NCI-H1436 treated with DMSO at 0.1 percent for 48 hours (cell line): ENCODE measurements at places on chromosomes 4 and X.
A peak's percentile ranks its signal among the peaks of the same experiment; 100 is the strongest.

DNA sequence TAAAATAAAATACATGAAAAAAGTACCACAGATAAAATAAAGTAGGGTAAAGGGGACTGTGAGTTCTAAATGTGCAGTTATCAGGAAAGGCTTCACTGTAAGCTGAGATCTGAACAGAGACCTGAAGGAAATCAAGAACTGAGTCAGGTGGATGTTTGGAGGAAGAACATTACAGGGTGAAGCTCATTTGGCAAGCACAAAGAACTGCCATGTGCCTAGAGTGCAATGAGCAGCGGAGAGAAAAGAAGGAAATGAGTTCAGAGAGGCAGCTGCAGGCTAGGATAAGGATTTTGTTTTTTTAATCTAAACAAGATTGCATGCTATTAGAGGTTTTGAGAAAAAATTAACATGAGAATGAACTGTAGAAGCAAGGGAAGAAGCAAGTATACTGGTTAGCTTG, 373.1 kb downstream of the STPG2 start:
- no peak for DNase-seq

- no peak for DNase-seq
These were observed 22.2 kb downstream of the C4orf50 start for GRCh38 chr4:5995901-5996623.

DNA sequence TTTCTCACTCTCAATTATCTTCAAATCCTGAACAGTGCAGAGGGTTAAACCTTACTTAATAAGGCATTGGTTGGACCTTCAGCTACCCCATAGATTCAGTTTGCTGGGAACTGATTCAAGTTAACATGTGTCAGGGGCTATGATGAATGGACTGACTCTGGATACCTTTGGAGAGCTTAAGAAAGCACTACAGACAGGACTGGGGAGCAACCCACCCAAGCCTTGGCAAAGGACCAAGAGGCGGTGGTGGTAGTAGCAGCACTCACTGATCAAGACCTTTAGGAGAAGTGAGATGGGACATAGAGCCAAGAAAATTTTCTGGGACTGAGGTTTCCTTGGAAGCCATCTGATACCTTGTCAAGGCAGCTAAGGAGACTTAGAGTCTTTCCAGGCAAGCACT, 43.0 kb upstream of the TAPT1 start:
- no peak for DNase-seq

DNA sequence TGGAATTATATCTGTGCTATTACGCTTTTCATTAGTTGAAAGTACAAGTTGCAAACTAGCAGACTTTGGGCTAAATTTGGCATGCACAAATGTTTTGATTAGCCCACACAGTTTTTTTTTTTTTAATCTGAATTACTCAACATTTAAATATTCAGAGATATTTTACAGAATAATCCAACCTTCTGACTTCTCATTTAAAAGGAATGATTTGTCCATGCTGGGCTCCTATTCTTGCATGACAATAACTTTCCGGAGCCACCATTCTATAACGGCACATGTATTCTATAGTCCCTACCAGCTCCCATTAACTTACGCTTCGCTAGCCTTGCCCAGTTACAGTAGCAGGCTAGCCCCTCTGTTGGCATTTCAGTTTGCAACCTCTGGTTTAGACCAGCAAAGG, 219.3 kb upstream of the FTHL17 start:
- DNase-seq = no peak

- DNase-seq = no peak
These were observed 165.3 kb downstream of the PJA1 start for GRCh38 chrX:68999931-69000330.

GRCh38 chrX:21723084-21723483, 34.8 kb downstream of the SMPX start:
- DNase-seq = no peak

DNA sequence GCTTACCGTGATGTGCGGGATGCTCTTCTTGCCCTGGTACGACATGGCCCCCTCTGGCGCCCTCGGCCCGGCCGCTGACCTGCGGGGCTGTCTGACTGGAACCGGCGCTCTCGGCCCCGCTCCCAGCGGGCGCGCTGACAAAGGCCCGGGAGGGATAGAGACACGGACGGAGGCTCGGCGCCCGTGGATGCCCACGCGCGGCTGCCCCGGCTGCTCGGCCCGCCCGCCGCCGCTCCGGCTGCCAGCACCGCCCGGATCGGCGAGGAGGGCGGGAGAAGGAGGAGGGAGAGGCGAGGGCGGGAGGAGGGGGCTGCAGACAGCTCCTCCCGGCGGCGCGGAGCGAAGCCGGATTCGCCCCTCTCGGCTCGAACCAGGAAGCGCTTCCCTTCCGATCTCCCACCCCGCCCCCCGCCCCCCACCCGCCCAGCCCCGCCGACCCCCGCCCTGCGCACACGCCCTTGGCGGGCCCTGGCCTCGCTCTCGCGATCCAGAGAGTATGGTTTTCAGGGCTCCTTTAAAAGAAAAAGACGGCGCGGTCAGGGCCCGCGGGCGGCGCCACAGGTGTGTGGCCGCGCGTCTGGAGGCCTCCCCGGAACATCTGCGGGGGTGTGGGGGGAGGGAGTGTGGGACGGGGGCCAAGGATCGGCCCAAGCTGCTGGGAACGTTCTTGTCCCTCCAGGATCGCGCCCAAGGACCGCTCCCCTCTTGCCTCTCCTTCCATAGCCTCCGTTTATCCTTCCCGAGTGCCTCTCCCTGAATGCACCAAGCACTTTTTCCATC, 4.5 kb downstream of the CRMP1 start:
- DNase-seq = no peak

- no peak for DNase-seq
These were observed 60.6 kb upstream of the FAT4 start for GRCh38 chr4:125254106-125254505.

- DNase-seq = no peak
These were observed 330.9 kb downstream of the BCOR start for GRCh38 chrX:39766855-39767254.

DNA sequence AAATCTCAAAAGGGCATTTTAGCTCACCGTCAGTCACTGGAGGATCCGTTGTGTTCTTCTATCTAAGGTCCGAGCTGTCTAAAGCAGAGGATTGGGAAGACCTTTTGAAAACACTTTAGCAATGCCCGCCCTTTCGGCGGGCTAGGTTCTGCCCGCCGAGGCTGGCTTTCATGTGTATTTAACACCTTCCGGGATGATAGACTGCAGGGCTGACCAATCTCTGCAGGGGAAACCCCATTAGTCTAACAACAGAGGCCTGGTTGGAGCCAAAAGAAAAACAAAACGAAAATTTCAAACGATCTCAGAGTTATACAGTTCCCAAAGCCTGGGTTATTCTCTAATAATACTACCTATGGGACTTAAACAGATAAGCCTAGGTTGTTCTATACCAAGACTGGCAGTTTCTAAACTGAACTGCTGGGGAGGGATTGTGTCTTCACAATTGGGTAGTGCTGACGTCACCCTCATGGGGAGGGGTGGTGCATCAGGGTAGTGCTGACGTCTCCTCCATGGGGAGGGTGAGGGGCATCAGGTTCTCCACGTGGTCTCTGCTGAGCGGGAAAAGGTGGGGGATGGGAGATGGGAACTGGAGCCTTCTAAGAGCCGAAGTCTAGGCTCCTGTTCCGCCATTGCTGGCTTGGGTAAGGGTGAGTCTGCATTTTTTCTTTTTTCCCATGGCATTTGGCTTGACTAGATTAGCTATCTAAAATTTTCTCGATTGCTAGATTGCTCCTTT, 14.8 kb upstream of the CUL4B start:
- no peak for DNase-seq

DNA sequence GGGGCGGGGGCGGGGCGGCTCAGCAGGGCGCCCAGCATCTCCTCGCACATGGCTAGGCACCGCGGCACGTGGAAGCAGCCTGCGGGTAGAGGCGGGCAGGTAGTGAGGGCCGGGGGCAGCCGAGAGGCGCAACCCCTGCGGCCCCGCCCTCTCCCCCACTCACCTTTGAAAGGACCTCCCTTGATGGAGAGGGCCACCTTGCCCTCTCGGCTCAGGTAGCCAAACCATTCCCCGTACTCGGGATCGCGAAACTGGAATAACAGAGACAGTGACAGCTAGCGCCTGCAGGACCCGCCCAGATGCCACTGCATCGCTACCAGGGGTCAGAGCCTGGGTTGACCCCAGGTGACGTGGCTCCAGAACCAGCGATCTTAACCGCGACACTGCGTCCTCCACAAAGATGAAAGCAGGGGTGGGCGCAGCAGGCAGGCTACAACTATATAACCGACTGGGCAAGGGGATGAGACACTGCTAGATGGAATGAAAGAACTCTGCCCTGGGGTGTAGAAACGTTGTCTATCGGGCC, 552 bp upstream of the NAA10 start:
- no peak for DNase-seq

DNA sequence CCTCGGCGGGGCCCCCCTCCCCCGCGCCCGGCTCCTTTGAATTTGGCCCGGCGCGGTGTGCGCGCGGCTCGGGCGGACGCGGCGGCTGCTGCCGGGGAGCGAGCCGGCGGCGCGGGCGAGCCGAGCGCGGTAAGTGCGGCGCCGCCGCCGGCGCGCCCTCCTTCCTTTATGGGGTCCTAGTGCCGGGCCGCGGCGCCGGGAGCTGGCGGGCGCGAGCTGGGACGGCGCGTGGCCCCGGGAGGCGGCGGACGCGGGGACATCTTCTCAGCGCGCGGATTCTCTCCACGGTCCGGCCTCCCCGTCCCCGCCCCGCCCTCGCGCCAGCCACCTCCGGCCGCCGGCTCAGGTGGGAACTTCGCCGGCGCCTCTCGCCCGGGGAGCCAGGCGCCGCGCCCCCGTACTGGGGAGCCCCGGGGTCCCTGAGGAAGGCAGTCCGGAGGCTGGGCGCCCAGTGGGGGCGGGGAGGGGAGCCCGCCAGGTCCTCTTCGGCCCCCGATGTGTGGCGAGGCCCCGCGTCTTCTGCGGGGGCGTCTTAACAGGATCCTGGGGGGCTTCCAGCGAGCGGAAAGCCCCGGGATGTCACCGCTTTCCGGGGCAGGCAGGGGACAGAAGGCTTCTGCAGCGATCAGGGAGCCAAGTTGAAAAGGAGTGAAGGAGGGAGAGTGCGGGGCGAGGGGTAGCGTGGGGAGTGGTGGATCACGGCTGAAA, 98.4 kb upstream of the TENM3 start:
- DNase-seq = no peak

- DNase-seq = no peak
These were observed 573.8 kb downstream of the KCNIP4 start for GRCh38 chr4:21374641-21375368.

GRCh38 chrX:111652719-111653118, 28.3 kb upstream of the ALG13 start:
- peak; percentile 3 for DNase-seq

GRCh38 chr4:181307824-181308223, 935.4 kb upstream of the TENM3 start:
- DNase-seq = no peak

DNA sequence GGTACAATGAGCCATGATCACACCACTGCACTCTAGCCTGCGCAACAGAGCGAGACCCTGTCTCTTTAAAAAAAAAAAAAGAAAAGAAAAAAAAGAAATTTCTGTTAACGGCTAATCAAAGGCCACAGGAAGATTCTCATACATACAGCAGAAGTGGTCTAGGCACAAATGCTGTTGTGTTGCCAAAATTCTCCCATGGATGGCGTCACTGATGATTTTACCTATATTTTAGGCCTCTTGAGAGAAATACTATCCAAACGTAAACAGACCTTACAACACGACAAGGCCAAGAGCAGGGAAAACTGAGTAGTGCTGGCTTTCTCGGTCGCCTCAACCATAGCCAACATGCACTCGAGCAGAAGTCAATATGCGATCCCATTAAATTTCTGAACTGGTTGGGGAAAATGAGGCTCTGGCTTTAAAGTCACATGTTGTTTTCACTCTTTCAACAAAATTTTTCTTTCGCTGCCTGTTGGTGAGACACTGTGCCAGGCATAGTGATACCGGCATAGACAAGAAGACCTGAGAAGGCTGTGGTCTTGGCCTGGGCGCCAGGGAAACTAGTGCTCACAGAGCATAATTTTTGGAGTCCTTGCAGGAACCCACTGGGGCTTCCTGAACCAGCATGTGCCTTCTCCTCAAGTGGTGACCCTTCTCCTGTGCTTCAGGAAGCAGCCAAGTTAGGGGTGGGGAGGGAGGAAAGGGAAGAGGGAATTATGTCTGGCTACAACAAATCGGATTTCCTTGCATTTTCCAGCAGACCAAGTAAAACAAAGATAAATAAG, 20.6 kb downstream of the SH3KBP1 start:
- DNase-seq = no peak

DNA sequence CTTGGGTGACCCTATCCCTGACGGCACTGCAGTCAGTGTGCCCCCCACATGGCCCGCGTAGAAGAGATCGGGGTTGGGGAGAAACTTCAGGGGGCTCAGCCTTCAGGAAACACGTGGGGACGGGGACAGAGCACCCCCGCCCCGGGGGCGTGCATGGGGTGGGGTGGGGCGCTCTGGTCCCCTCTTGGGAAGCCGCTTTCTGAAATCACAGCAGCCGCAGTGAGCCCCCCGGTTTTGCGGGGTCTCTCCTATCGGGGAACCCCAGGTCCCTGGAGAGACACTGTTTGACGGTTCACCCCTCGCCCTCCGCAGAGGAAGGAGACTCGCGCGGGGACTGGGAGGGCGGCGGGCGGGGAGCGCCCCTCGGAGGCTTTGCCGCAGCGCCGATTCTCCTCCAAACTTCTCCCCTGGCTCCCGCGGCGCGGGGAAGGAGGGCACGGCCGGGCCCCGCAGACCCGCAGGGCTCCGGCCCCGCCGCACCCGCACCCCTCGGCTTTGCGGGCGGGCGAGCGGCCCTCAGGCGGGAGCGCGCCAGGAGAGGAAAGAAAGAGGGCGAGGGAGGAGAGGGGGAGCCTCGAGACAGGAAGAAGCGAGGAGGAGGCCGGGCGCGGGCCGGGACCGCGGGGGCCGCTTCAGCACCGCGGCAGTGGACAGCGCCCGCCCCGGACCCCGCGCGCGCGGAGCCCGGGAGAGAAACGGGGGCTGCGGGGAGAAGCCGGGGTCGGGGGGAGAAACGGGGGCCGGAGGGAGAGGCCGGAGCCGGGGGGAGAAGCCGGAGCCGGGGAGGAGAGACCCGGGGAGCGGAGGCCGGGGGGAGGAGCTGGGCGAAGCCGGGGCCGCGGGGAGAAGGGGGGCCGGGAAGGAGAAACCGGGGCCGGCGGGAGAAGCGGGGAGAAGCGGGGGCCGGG, 612 bp downstream of the CPLX1 start:
- DNase-seq = no peak

- no peak for DNase-seq
These were observed 158.1 kb downstream of the LHFPL1 start for GRCh38 chrX:112521676-112522075.

DNA sequence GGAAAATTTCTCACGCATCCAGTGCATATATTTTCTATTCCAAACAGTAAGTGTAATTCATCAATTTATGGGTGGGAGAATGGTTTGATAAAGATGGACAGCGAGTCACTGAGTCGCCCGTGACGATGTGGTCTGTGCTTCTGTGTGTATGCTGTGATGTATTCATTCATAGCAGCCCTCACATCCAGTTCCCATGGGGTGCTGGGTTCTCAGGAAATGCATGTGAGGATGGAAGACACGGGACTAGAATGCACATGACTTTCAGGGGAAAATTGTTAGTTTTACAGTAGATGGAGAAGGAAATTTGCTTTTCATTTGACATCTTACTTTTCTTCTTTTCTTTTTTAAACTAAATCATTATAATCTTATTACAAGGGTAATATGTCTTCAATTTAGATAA, 152.9 kb downstream of the STOX2 start:
- DNase-seq = no peak
